ENCODE measurements at places on chromosomes 12 and 14.

GRCh38 chr12:57838594-57839302 lies 7.8 kb downstream of the CTDSP2 start:
- ATAC-seq = peak; percentile 13

DNA sequence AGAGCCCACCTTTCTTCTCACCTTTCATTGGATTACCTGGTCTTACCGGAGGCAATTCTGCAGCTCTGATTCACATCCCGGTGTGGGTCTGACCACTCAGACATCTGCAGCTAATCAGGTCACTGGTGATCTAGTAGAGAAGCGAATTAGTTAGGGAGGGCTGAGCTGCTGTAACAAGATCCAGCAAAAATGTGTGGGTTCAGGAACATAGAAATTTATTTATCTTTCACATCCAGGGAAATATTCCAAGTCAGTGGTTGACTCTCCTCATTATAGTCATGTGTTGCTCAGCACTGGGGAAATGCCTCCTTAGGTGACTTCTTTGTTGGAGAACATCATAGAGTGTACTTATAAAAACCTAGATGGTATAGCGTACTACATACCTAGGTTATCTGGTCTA lies 218.7 kb upstream of the PELI2 start:
- ATAC-seq = no peak

DNA sequence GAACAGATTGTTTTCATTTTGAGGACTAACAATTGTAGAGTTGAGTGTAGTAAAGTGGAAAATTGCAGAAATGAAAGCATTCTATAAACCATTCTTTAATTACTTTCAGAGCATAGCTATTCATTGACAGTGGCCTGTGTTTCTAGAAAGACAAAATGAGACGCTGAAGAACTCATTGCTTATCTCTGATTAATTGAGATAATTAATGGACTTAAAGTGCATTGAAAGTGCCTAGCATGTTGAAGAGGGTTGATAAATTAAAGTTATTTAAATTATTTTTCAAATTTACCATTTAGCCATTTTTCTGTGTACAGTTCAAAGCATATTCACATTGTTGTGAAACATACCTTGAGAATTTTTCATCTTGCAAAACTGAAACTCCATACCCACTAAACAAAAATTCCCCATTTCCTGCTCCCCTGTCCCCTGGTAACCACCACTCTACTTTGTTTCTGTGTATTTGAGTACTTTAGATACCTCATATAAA lies 57.4 kb downstream of the DAAM1 start:
- ATAC-seq = no peak

GRCh38 chr12:66697404-66697803 lies 18.5 kb upstream of the GRIP1 start:
- ATAC-seq = no peak
